ENCODE measurements at places on chromosomes 5 and 9. TPM values are rescaled to one million over a fixed set of nuclear protein-coding genes. Genes with fewer than 3 reads are reported as not detected.

C5orf52 gene
- total RNA-seq = not detected

FAM240B gene
- not detected for total RNA-seq

CXCL14 gene
- not detected for total RNA-seq

PCDHGB2 gene
- total RNA-seq = 1.5 TPM

SPAG8 gene
- total RNA-seq = 1.4 TPM

PRR16 gene
- not detected for total RNA-seq

TRIM52 gene
- total RNA-seq = 9.0 TPM

TMEM141 gene
- 31.0 TPM for total RNA-seq

All from neural crest cell (in vitro differentiated cells).